ENCODE measurements at places on chromosomes 1 and 21.

DNA sequence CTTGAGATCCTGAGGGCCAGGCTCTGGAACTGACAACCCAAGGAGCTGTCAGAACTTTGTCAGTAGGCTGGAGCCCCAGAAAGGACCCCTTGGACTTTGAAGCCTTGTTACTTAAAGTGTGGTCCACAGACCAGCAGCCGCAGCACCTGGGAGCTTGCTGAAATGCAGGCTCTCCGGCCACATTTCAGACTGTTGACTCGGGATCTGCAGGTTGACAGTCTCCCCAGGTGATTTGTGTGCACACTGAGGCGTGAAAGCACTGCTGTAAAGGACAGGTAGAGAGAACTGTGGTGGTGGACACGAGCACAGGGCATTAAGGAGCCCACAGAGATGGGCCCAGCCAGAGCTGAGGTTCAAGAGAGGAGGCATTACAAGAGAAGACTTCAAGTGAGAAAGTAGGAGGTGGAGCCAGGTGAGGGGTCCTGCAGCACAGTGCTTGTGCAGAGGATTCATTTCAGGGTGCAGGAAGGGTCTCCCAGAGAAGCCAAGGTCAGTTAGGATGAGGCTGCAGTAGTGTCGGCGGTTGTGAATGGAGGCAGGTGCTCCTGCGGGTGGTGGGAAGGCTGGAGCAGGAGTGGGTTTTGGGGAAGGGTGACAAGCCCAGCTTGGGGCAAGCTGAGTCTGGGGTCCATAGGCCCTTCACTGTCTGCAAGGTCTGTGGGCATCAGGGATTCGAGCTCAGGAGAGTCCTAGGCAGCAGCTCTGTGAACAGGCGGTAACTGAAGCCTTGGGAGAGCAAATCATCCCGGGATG, 4.6 kb downstream of the HYI start:
- no peak for DNase-seq

DNA sequence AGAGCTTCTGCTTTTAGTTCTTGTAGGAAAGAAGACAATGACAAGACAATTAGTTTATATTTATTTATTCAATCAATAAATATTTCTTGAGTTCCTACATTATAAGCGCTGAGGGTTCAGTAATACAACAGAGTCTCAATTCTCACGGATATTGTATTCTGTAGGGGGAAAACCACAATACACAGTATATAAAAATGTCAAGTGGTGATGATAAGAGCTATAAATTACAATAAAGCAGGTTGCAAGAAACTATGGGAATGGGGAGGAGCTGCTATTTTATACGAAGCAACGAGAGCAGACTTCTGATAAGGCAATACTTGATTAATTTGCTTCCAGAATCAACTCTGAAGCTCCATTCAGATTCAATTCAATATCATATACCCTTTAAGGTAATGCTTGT, 10.6 kb upstream of the XCL1 start:
- DNase-seq, result no peak

DNA sequence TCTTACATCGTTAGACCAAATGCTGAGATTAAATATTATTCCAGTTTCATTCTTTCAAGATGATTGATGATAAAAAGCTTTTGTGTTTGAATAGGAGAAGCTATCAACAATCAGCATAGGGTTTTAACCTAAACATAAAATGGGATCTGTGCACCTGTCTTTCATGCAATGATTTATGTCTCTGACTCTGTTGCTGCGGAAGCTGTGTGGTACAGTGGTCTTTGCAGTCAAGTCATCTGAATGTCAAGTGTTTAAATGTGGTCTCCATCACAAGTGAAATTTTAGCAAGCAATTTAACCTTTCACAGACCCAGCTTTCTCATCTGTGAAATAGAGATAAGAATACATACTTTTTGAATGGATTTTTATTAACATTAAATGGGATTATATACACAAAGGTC, 107.2 kb downstream of the PLPPR5 start:
- DNase-seq, result no peak

- no peak for DNase-seq
These were observed 43.8 kb downstream of the SLC44A3 start for GRCh38 chr1:94863919-94864318.

DNA sequence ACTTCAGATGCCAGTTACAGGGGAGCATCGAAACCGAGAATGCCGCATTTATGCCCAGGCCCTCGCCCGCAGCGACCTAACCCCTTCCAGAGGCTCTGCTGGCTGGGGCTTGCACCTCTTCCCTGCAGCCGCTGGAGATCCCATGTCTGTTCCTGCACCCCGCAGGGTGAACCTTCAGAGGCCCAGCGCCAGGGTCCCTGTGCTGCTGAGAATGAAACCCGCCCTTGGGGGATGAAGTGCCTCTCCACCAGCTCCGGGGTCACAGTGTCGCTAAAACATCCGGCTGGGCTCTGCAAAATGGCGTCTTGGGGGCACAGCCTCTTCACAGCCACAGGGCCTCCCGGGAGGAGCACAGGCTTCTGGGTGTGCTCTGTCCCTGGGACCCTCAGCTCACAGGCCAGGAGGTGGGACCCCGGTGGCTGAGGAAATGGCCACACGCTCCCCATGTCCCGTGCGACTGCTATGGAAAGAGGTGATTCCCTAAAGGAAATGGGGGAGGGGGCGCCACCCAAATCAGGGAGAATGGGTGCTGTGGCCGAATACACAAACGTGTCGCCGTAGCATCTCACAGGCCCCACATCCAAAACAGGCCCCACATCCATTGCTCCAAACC, 39.9 kb upstream of the TSPEAR start:
- DNase-seq, result no peak

DNA sequence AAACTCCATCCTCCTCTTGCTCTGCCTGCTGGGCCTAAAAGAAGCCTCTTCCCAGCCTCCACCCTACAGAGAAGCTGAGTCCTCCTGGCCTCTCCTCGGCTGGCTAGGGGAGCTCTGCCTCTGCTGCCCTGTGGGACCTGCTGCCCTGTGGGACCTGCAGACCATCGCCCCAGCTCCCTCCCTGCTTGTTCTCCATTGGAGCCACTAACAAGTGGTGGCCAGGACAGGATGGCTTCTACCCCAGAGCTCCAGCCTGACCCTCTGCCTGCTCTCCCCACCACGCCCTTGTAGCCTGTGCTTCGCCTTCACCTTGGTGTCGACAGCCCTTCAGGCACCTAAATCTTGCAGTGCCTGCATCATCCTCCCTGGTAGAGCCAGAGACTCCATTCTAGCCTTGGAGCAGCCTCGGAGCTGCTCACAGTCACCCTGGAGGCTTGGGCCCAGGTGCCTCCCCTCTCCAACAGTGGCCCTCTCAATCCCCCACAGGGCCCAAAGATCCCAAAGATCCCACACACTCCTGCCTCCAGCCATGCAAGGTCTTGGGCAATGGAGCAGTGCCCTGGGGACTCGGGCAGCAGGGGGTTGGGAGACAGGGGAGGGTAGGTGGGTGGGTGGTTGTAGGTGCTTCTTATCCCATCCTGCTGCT, 3.0 kb downstream of the EPS8L3 start:
- DNase-seq, result no peak

DNA sequence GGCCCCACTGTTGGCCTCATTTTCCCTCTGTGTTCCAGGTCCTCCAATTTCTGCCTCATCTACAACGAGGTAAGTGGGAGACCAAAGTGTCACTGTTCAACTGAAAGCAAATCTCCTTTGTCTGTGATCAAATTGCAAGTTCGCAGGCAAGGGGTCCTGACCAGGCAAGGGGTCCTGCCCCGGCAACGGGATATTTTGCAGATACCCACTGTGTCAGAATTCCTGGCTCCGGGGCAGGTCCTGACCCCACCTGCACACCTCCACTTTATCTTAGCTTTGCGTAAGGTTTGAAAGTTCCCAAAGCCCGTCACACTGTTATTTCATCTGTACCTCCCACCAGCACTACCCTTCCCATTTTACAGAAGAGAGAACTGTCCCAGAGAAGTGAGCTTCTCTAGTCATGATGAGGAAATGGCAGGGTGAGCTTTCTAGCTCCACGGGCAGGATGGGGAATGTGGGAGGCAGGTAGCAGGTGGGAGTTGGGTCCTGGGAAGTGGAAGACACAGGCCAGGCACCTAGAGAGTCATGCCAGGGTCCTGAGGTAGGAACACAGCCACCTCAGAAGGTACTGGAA, 32.0 kb upstream of the CSF1 start:
- no peak for DNase-seq

- DNase-seq, result no peak
These were observed 138.6 kb downstream of the LIPI start for GRCh38 chr21:14071902-14072734.

GRCh38 chr1:151000408-151000807, 6.3 kb downstream of the MINDY1 start:
- DNase-seq, result no peak

- no peak for DNase-seq
These were observed 64.1 kb downstream of the ACTL8 start for GRCh38 chr1:17819129-17819802.

DNA sequence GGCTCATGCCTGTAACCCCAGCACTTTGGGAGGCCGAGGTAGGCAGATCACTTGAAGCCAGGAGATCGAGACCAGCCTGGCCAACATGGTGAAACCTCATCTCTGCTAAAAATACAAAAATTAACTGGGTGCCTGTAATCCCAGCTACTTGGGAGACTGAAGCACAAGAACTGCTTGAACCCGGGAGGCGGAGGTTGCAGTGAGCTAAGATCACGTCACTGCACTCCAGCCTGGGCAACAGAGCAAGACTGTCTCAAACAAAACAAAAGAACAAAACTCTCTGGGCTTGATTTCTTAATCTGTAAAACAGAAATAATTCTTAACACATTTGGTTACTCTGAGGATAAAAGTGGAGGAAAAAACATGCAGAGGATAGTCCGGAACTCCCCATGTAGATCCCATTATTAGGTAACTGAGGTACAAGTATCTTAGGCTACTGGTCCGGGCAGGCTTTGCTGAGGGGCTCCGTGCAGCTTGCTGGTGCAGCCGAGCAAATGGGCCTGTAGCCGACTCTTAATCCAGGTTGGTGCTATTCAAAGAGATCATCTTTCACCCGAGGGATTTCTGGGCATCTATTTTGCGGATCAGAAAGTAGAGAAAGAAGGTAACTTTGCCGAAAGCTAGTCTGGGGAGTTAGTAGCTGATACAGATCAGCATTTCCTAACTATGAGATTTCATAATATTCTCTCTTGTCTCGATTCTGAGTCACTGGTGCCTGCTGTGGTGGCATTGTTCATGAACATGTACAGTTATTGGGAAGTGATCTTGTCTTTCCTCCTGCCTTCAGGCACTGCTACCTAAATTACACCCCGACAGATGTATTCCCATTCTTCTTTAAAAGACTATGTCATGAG, 56.8 kb downstream of the NFIA start:
- no peak for DNase-seq

DNA sequence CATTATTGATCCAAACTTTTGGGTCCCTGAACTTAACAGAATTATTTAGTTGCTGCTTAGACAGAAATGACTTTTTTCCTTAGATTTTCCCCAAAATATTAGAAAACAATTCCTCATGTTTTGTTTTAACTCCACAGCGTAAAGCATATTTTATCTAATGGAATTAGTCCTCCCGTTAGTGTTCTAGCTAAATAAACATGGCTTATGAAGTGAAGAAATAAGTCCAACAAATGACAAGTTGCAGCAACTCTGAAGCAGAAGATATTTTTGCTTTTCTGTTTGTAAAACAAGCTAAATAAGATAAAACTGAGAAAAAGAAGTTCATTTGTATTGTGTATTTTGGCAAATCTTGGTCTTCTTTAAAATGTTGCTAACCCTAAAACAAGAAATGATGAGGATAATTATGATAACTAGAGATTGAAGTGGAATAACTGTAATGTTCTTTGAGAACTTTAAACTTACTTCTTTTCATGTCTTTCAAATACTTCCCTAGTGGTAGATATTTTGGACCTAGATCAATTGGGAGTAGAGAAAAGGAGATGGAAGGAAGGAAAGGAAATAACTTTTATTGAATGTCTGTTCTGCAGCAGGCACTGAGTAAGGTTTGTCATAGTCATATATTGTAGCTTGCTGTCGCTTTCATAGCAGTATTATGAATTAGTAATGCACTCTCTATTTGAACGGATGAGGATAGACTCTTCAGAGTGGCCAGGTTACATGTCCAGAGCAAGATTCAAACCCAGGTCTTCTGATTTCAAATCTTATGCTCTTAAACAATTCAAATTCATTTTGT, 12.5 kb downstream of the NFIA start:
- no peak for DNase-seq

- no peak for DNase-seq
These were observed 137.8 kb upstream of the COA6 start for GRCh38 chr1:234235434-234235881.

DNA sequence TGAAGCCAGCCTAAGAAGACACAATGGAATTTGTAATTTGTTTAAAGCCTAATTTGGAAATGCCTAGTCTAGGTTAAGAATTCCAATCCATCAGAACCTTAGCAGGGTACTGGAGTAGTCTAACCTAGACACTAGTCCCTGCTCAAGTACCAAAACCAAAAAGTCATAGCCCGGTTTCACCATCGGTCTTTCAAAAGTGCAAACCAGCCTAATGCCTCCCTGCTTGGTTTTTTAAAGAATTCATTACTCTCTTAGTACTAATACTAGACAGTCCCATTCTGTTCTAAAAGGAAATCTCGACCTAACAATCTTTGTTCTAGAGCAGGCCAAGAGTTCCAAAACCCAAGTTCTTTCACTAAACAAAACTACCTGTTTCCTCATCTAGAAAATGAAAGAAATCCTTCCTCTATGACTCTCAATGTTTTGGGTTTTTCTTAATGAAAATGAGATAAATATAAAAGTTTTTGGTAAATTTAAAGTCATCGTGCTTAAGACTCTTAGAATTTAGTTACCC, 2.6 kb downstream of the PUM1 start:
- no peak for DNase-seq

DNA sequence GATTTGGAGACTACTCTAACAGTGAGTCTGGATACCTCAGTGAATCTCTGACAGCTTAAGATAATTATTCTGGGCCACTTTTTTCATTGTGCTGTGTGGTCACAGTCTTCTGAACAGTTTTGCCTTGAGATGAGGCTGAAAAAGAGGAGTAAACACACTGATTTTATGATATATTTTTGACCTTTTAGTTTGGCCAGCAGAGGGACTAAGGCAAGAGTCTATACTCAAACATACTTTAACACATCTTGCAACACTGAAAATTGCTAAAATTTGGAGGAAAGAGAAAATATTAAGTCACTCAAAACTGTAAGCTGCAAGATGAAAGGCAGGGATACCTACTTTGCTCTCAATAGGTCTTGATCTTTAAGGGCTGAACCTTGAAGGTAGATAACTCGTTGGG, 182.7 kb downstream of the KCNT2 start:
- DNase-seq, result no peak

- DNase-seq, result no peak
These were observed 13.3 kb downstream of the OR2B11 start for GRCh38 chr1:247444571-247444970.

- DNase-seq, result no peak
These were observed 470.5 kb downstream of the LTN1 start for GRCh38 chr21:28522014-28522799.

GRCh38 chr1:76868916-76869315, 1.6 kb downstream of the ST6GALNAC5 start:
- DNase-seq, result no peak
